ENCODE measurements at places on chromosomes 3 and 15. TPM values are rescaled to one million over a fixed set of nuclear protein-coding genes. Genes with fewer than 3 reads are reported as not detected.

KNG1 gene
- 125 TPM for polyA plus RNA-seq

HTR3E gene
- 0.11 TPM for polyA plus RNA-seq

PEX11A gene
- polyA plus RNA-seq, result 17.3 TPM

CFAP91 gene
- polyA plus RNA-seq, result 36.0 TPM

CNTN3 gene
- polyA plus RNA-seq, result 7.1 TPM

TMEM207 gene
- 25.9 TPM for polyA plus RNA-seq

SPINT1 gene
- 51.5 TPM for polyA plus RNA-seq

SCN11A gene
- polyA plus RNA-seq, result 1.0 TPM

LRIG1 gene
- 23.7 TPM for polyA plus RNA-seq

SPATA12 gene
- polyA plus RNA-seq, result 0.04 TPM

JMJD7 gene
- polyA plus RNA-seq, result 17.9 TPM

FBXO40 gene
- polyA plus RNA-seq, result not detected

COL6A5 gene
- polyA plus RNA-seq, result 0.06 TPM

ROBO2 gene
- 100 TPM for polyA plus RNA-seq

CCR8 gene
- not detected for polyA plus RNA-seq

HCN4 gene
- polyA plus RNA-seq, result 1.2 TPM

CPN2 gene
- polyA plus RNA-seq, result 0.82 TPM

C2CD4B gene
- 1.2 TPM for polyA plus RNA-seq

SPSB4 gene
- polyA plus RNA-seq, result 13.8 TPM

AMIGO3 gene
- polyA plus RNA-seq, result 1.8 TPM

TMCO5A gene
- polyA plus RNA-seq, result not detected

ADIPOQ gene
- 0.01 TPM for polyA plus RNA-seq

ATP13A5 gene
- polyA plus RNA-seq, result 0.06 TPM

NR2F2 gene
- polyA plus RNA-seq, result 354 TPM

IL5RA gene
- 0.65 TPM for polyA plus RNA-seq

GABRA5 gene
- 0.17 TPM for polyA plus RNA-seq

FAM227B gene
- polyA plus RNA-seq, result 16.1 TPM

GOLGA8G gene
- 0.08 TPM for polyA plus RNA-seq

FANCD2OS gene
- not detected for polyA plus RNA-seq
